ENCODE measurements at places on chromosomes 12 and 14.

- DNase-seq = no peak
These were observed 454.8 kb upstream of the SOX5 start for GRCh38 chr12:24404086-24404815.

DNA sequence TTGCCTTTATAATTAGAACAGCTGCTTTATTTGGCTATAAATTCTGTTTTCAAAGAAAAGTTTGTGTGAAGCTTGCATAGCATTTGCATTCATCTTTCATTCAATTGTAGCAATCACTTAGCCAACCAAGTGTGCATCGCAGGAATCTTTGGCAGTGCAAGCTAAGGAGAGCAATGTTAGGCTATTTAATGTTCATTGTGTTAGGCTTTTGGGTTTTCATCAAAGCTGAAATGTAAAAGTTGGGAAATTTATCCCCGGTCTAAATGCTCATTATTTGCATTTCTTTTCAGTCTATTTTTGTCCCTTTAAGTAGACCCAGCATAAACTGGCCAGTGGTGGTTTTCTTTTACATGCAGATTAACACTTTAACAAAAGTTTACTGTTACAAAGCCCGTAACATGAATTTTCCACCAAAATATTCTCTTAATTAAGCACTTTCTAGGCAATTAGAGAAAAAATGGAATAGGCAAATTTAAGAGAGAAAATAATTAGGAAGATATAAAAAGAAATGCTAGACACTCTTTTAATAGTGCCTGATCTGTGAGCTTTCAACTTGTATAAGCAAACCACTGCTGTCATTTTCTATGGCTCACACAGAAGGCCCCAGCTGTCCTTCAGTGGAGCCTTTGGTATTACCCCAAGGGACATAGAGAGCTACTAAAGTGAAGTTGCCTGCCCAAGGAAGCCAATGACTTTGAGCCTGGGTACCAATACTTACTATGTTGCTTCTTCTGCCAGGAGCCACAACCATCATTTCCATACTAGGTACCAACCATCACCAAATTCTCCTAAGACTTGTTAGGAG is 898.9 kb upstream of the SEL1L start:
- DNase-seq = no peak

- no peak for DNase-seq
These were observed 160.8 kb upstream of the BMP4 start for GRCh38 chr14:54117396-54117795.

- no peak for DNase-seq
These were observed 2.7 kb downstream of the KRT18 start for GRCh38 chr12:52951640-52952039.

DNA sequence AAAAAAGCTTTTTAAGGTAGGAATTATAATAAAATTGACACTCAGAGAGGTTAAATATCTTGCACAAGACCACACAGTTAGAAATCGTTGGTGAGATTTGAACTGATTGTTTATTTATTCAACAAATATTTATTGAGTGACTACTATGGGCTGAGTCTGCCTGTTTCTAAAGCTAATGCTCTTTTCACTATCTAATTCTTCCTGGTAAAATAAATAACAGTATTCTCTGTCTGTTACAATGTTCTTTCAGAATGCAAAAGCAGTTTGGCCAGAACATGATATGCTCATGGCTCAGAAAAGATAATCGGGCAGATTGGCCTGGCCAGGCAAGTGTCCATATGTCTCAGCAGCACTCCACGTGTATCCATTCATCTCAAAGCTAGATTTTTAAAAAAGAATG is 82.0 kb downstream of the BTG1 start:
- DNase-seq = no peak

DNA sequence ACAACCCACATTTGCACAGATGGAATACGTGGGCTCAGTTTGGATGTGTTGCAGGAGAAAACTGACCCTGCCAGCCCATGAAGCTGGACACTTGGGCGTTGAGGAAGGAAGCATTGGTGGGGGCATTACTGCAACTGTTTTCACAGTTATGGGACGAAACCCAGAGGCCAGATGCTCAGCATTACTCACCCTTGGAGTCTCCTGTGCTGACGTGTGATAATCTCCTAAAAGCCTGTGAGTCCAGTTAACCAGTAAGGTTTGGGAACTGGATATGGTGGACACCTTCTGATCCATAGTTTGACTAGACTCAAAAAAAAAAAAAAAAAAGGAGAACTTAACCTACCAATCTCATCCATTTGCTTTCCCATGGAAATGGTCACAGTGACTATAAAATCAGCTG is 52.8 kb upstream of the EGLN3 start:
- no peak for DNase-seq

DNA sequence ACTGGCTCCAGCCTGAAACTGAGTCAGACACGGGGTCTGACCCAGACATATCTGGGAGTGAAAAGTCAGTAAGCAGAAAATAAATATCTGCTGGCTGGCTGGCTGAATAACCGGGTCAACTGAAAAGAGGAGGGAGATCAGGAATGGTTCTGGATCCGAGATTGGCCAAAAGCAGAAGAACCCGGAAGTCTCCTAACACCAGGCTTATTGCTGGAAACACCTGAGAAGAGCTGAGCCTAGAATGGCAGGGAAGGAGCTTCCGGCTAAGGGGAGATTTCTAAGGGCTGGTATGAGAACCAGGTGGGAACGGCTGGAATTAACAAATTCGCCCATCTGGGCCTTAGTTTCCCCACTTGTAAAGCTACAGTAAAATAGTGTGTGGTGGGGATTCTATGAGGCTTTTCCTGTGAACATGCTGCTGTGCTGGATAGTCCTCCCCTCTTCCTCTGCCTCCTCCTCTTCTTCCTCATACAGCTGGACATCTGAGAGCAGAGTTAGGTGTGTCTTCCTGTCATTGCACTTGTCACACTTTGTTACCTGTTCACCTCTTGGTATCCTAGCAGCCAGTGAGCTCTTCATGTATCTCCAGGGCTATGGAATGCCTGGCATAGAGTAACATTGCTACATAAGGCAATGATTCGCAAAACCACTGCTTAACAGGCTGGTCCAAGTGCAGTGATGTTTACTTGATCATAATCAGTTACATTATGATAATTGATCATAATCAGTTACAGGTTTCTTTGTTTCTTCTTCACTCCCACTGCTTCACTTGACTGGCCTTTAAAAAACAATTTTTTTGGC is 2.0 kb upstream of the SHMT2 start:
- DNase-seq = no peak

DNA sequence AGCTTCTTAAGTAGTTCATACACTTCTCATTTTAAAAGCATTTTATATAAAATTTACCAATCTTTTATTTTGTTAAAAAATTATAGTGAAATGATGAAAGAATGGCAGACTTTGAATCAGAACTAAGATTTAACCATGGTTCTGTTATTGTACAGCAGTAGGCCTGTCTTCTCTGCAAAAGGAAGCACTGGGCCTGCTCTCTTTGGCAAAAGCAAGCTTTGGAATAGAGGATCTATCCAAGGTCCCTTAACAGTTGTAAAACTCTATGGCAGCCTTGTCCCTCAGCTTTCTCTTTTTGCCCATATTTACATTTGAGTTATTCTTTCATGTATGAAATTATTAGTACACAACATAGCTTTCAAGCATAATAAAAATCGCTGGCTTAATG is 82.8 kb downstream of the PLEKHG7 start:
- DNase-seq = no peak

GRCh38 chr12:54593725-54594124 is 5.3 kb upstream of the PPP1R1A start:
- DNase-seq = no peak

DNA sequence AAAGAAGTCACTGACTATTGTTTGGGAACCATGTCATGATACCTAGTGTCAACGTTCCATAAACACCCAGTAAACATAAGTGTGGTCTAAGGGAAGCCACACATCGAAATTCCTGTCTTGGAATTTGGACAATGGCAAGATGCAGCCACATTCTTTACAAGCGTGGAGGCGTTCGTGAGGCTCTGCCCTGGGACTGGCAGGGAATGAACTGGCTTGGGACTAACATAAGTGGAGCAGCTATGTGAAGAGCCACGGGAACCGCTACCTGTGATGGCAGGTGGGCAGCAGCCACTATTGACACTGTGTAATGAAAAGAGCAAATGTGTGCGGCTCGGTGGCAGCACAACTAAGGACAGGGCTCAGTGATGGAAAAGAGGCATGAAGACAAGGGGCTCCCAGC is 10.0 kb upstream of the NRIP2 start:
- DNase-seq = no peak

GRCh38 chr12:49798248-49798647 is 30.0 kb downstream of the NCKAP5L start:
- no peak for DNase-seq

Data from CD4-positive, alpha-beta T cell treated with Interleukin-10 for 1 hour (primary cell).